ENCODE measurements at places on chromosomes 12 and 14.
A peak's percentile ranks its signal among the peaks of the same experiment; 100 is the strongest.

- DNase-seq: no peak
Observed at GRCh38 chr12:21509768-21510167, 8.2 kb downstream of the GOLT1B start.

DNA sequence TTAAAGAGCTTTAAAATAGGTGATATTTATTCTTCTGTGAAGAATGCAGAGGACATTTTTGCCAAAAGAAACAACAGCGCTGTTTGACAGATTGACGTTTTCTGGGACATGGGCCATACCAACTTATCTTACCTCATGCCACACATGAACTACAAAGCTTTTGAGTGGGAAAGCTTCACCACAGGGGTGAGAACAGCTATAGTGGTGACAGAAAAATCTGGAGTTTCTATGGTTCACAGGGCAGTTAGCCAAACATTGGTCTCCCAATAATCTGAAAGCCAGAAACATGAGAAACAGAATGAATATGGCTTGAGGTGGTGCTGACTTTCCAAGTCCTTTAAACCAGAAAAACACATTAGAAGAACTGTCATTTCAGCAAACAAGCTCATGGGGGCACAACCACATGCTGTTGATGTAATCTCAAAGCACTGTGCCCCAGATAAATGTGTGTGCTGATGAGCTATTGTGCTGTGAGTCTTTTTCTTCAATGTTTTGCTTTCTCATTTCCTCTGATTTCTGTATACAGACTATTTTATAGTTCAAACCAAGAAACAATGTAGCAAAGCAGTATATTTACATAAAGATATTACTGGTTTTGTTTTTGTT, 905.4 kb downstream of the SLC16A7 start:
- peak; percentile 83 for DNase-seq

DNA sequence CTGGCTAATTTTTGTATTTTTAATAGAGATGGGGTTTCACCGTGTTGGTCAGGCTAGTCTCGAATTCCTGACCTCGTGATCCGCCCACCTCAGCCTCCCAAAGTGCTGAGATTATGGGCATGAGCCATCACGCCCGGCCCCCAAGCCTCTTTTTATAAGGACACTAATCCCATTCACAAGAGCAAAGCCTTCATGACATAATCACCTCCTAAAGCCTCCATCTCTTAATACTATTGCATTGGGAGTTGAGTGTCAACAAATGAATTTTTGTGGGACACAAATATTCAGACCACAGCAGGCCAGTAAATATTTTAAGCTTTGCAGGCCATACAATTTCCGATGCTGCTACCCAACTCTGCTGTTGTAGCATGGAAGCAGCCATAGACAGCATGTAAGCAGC, 10.9 kb downstream of the RNF212B start:
- DNase-seq: peak; percentile 65

DNA sequence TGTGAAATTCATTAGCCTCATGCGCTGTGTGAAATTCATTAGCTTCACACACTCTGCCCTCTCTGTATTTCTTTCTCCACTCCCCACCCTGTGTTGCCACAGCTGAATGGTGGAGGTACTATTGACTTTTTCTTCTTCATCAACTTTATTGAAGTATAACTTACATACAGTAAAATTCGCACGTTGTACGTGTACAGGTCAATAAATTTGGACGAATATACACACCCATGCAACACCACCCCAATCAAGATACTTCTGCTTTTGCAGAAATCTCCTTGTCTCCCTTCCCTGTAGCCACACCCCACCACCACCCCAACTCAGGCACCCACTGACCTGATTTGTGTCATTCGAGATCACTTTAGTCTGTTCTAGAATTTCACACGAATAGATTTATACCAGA, 51.8 kb downstream of the FBXL14 start:
- DNase-seq: no peak

- no peak for DNase-seq
Observed at GRCh38 chr12:116672010-116672409, 65.9 kb downstream of the SPRING1 start.

DNA sequence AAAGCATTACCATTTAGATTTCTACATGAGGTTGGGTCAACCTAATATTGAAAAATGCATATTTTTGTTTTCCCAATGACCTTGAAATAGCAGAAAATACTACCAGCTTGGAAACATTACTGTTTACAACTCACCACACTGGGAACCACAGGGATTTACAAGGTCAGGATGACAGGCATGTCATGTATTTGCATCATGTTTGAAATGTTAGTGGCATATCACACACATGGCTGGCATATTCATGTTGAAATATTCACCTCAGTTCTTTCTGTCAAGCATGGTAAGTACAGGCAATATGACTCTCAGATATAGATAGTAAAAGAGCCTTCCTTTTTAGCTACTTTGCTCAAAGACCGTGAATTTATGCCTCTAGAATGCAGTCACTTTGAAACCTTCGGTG, 593.5 kb downstream of the NOVA1 start:
- no peak for DNase-seq

GRCh38 chr14:88507208-88507607, 47.6 kb downstream of the PTPN21 start:
- DNase-seq: no peak

- DNase-seq: no peak
Observed at GRCh38 chr14:50756300-50756699, 74.7 kb downstream of the NIN start.

DNA sequence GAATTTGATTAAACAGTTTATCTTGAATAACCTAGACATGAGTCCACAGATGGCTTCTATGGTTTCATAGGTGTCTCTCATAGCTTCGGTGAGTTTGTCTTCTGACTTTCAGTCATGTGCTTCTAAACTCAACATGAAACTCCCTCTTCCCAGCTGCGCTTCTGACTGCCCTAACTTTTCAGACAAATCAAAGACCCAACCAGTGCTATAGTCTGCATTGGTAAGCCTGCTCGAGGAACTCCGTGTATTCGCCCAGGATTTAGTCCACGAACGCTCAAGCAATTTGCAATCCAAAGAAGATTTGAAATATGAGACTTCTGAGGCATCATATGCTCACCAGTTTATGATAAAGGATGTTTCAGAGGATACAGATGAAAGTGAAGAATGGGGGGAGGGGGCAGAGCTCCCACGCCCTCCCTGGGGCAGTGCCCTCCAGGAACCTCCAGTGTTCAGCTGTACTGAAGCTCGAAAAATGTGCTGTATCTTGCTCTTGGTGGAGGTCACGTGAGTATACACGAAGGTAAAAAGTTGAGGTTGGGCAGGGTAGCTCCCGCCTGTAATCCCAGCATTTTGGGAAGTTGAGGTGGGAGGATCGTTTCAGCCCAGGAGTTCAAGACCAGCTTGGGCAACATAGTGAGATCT, 5.2 kb upstream of the RILPL2 start:
- no peak for DNase-seq

DNA sequence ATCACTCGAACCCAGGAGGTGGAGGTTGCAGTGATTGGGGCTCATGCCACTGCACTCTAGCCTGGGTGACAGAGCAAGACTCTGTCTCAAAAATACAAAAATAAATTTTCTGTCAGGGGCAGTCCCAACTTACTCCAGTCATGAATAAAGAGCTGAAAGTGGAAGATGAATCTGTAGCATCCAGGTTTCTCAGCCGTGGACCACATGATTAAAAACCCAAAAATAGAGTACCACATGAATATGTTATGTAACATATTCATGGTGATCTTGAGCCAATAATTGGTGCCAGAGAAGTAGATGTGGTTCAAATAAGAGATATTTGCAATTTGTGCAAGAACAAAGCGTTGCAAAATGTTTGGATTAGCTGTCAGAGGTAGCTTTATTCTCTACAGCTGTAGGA, 23.1 kb downstream of the SPIC start:
- DNase-seq: no peak

DNA sequence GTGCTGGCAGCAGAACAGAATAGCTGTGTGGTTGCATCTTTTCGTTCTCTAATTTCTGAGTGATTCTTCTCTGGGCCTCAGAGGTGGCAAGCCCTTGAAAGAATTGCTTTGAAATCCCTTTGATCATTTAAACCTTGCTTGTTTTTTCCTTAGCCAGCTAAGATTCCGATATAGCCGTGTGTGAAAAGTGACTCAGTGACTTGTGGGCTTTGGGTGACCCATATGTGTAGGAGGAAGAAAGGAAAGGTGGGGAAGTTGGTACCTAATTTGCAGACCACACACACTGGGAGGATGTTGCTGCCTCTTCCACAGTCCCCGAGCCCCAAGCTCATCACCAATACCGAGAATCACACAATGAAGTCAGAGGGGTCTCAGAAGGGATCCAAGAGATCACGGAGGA, 18.8 kb downstream of the SLC24A4 start:
- no peak for DNase-seq

DNA sequence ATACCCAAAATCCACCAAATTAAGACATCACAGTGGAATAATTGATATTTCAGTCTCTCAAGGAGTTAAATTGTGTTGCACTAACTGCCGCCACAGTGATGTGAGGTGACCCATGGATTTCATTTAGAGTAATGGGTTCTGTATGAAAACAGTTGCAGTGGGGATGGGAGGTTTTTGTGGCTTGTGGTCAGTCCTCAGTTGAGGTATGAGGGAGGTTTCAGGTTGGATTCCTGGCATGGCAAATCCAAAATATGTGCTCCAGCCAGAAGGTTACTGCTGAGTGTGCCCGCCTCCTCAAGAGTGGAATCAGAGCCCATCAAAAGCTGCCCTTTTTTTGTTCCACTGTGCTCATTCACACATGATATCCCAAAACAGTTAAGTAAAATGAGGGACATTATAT, 487.1 kb downstream of the EGLN3 start:
- no peak for DNase-seq

DNA sequence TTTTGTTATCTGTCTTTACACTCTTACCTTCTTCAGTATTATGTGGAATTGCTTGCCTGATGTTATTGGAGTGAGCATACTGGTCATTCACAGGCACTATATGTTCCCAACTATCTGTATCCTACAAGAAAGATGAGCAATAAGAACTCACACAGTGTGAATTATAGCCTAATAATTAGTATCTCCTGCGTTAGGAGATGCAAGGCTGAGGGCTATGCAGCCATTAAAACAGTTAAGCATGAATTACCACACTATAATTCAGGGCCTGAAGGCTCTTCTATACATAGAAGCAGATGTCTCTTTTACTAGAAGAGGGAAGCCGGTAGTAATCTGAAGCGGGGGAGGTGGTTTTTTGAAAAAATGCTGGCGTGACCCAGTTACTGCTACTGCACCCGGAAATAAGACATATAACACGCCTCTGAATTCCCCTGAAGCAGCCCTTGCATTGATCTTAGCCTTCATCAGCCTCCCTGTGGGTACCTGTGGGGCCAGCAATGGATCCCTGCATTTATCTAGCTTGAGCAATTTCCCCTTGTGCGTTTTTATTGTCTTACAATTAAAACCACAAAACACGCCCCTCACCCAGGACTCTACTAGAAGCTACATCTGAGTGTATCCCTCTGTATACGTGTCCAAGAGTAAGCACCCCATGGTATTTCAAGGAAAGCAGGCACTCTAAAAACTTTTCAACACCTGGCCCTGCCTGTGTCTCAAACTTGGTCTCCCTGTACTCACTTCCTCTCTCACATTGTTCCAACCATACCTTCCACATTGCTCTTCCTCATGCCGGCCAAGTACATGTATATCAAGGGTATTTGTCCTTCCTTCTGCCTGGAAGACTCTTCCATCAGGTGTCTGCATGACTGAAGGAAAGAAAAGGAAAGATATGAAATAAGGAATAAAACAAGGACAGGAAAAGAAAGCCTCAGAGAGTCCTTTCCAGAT, 210.9 kb upstream of the ARID2 start:
- no peak for DNase-seq

GRCh38 chr12:70557583-70558191, 79.5 kb downstream of the PTPRB start:
- DNase-seq: no peak

DNA sequence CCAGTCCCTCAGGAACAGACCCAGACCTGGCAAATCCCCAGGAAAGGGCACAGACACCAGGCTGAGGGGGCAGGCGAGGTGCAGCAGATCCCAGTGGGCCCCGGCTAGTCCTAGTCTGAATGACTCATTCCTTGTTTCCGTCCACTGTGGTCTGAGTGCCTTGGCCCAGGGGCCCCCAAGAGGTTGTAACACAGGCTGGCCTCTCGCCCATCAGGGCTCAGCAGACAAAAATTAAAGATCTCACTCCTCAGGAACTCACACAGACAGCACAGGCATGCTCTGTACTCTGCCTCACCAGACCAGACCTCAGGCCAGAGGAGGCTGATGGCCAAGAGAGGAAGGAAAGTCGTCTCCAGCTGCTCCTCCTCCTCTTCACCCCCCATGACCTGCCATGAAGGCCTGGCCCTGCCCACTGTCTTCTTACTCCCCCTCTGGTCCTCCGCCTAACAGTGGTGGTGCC, 7.7 kb upstream of the LTBP2 start:
- peak; percentile 99 for DNase-seq

GRCh38 chr12:82203086-82203485, 155.1 kb downstream of the CCDC59 start:
- DNase-seq: no peak

- DNase-seq: peak; percentile 50
Observed at GRCh38 chr14:75578786-75579337, 442 bp downstream of the FLVCR2 start.

- DNase-seq: no peak
Observed at GRCh38 chr14:58549105-58549757, 88.5 kb upstream of the DACT1 start.

GRCh38 chr12:116884871-116885270, 3.6 kb upstream of the HRK start:
- DNase-seq: no peak

GRCh38 chr14:102055181-102055901, 31.5 kb downstream of the HSP90AA1 start:
- DNase-seq: peak; percentile 68

DNA sequence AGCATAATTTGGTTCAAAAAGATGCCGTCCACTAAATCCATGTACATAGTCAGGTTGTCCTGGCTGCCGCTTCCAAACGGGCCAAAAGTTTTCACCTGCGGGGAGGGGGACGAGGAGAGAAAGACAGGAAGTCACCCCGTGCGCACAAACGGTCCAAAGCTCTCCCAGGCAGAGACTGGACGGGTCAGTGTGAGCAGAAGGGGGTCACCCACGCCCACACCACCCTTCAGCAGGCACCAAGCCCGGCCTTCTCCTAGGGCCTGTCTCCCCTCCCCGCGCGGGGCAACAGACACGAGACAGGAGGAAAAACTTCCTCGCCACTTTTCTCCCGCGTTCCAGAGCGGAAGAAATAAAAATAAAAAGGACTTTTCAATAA, 888 bp downstream of the CCDC88C start:
- no peak for DNase-seq

- DNase-seq: no peak
Observed at GRCh38 chr12:56994231-56994746, 12.1 kb downstream of the ZBTB39 start.

GRCh38 chr14:34911209-34912150, 36.3 kb upstream of the BAZ1A start:
- DNase-seq: peak; percentile 83

- DNase-seq: no peak
Observed at GRCh38 chr12:131615326-131616042, 95.4 kb upstream of the SFSWAP start.

GRCh38 chr12:84877340-84877739, 35.3 kb downstream of the SLC6A15 start:
- DNase-seq: no peak

GRCh38 chr14:94001016-94001415, 3.9 kb downstream of the CCDC197 start:
- DNase-seq: no peak

GRCh38 chr12:70876952-70877351, 43.6 kb downstream of the PTPRR start:
- peak; percentile 3 for DNase-seq
